ENCODE measurements at places on chromosomes 16 and 17.
A peak's percentile ranks its signal among the peaks of the same experiment; 100 is the strongest.

DNA sequence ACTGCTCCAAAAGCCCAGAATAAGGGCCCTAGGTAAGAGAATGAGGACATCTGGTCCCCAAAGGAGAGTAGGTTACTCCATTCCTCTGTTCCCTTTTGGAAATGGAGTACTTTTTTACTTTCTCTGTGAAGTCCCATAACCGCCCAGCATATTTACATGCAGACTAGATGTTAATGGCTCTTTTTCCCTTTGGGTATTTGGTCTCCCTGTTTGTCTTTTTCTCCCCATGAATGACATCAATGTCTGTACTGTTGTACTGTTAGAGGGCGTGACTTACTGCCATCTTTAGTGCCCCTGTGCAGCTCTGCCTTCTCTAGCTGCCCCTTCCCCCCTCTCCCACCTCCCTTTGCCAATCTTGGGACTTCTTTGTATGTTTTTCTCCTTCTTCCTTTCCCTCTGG, 19.0 kb downstream of the GPR179 start:
- no peak for DNase-seq

GRCh38 chr17:37714897-37715296, 30.0 kb downstream of the HNF1B start:
- DNase-seq = no peak

DNA sequence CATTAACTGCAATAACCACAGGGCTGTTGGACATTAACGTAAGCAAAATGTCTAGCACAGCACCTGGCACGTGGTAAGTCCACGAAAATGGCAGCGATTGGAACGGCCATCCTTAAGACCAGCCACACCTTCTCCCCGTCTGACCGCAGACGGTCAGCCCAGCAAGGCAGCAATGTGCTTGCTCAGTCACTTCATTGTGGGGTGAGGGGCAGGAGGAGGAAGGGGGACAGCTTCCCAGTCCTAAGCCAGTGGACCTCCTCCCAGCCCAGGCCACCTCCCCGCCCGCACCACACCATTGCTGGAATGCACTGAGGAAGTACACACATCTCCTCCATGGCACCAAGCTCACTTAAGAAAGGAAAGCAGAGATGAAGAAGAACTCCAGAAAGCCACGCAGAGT, 8.6 kb upstream of the MYLK3 start:
- no peak for DNase-seq

DNA sequence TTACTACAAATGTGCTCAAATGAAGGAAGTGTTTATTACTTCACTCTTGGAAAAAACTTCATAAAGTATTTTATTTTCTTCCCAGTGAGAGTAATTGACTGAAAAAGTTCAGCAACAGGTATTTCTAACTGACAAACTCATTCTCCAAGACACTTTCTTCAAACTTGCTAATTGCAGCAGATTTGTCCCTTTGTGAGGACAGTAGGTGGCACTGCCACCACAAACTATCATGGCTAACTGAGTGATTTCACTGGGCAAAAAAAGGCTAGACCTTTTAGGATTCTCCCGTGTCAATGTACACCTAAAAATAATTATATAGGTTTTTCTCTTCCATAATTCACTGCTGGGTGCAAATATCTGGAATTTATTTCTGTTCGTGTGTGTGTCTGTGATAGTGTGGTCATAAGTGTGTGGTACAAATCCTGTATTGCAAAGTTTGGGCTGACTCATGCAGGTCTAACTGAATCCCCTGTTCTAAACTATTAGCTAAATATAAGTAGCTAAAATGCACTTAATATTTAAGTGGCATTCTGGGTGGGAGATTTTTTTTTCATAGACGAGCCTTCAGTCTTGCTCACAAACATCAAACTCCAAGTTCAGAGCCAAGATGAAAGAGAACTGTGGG, 3.9 kb downstream of the HS3ST3A1 start:
- DNase-seq = no peak

DNA sequence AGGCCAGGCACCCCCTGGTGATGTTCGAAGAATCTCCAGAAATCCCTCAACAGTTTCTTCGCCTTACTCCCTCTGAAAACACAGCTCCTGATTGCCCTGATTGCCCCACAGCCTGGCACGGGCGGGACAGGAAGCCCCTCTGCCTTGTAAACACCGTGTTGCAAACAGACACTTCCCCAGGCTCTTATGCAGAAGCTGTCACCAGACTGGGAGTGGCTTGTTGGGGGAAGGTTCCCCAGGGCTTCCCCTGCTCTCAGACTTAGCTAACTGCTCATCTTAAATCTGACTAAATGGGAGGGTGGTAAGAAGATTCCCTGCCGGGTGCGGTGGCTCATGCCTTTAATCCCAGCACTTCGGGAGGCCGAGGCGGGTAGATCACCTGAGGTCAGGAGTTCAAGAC, 11.2 kb downstream of the PIK3R5 start:
- no peak for DNase-seq

GRCh38 chr16:3874242-3874641, 6.3 kb downstream of the CREBBP start:
- no peak for DNase-seq

DNA sequence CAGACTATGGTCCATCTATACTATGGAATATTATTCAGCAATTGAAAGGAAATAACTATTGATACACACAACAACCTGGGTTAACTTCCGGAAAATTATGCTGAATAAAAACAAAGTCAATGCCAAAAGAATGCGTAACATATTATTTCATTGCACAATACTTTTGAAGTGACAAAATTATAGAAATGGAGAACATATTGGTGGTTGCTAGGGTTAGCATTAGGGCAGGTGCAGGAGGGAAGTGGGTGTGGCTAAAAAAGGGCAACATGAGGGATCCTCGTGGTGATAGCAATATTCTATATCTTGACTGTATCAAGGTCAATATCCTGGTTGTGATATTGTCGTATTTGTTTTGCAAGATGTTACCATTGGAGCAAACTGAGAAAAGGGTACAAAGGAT, 34.9 kb downstream of the PIK3R5 start:
- DNase-seq = no peak

DNA sequence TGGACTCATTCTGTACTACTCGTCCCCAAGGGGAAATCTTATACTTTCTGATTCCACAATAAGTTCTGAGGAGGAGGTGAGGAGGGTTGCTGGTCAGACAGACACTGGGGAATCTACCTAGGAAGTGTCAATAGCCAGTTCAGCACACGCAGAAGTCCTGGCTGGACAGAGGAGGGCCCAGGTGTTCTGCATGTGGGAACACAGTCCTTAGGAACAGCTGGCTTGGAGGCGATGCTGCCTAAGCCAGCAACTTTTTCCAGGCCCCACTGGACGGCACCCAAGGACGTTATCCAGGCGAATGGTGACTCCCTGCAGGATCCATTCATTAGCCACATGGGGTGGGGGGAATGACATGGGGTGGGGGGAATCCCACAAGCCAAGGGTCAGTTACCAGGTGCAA, 29.9 kb upstream of the WFIKKN2 start:
- no peak for DNase-seq

DNA sequence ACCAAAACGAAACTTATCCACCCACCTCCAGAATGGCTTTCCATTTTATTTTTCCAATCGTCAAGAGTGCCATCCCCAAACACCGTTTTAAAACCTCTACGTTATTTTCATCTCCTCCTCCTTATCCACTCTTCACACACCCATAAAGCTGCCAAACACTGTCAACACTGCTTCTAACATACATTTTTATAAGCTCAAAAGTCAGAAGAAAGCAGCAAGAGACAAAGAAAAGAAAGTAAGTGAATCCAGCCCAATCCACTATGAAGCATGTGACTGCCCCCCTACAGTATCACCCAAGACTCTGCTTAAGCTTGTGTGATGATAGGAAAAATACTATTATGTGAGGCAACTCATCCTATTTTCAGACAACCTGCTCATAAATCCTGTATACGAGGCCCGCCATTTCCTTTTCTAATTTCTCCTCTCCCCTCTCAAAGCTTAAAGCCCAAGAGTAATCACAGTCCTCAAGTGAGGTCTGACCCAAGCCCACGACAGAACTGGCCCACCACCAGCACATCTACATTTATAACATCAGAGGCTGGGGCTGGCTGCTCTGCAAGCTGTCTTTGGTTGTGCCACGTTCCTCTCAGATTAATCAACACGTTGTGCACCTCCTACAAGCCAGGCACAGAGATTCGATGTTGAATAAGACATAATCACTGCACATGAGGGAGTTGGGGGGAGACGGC, 16.3 kb downstream of the USP31 start:
- no peak for DNase-seq

GRCh38 chr16:86031141-86031678, 132.2 kb downstream of the IRF8 start:
- no peak for DNase-seq

DNA sequence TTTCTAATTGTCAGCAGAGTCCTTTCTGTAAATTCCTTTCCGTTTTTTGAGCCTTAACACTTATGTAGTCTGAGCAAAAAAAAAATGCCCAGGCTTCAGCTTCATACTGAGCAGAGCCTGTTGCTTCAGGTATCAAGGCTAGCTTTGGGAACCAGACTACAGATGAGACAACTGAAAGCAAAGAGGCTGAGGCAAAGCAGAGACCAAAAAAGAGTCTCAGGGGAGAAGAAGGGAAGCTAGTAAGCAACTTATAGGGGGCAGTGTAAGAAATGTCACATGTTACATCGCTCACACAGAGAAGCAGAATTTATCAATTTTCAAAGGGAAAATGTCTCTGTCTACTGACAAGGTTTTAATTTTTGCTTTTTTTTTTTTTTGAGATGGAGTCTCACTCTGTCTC, 3.3 kb downstream of the HASPIN start:
- DNase-seq = no peak

GRCh38 chr17:51373489-51374152, 113.3 kb downstream of the UTP18 start:
- no peak for DNase-seq

GRCh38 chr17:17347234-17347955, 44.2 kb downstream of the NT5M start:
- DNase-seq = no peak

DNA sequence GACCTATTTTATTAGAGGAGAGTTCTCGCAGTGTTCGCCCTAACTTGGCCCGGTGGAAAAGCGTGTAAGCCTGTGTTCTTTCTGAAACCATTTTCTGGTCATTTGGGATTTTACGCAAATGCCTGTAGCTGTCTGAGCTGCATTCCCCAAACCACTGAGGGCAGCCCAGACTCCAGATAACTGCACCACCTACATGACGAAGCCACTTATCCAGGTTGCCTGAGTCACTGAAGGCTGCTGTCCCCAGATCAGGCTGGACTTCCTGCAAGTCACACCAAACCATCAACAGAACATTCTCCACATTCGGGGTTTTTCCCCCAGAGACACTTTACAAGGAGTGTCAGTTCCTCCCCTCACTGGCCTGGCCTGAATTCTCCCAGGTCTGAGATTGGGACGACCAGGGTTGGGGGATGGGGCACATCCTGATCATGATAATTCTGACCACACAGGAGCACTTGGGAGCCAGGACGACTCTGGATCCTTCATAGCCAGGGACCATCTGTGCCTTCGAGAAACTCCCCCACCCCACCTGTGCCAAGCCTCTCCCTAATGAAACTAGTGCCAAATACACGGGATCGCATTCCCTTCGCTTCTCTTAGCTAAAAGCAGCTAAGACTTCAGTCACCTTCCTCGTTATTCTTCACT, 2.3 kb downstream of the RPRML start:
- no peak for DNase-seq

DNA sequence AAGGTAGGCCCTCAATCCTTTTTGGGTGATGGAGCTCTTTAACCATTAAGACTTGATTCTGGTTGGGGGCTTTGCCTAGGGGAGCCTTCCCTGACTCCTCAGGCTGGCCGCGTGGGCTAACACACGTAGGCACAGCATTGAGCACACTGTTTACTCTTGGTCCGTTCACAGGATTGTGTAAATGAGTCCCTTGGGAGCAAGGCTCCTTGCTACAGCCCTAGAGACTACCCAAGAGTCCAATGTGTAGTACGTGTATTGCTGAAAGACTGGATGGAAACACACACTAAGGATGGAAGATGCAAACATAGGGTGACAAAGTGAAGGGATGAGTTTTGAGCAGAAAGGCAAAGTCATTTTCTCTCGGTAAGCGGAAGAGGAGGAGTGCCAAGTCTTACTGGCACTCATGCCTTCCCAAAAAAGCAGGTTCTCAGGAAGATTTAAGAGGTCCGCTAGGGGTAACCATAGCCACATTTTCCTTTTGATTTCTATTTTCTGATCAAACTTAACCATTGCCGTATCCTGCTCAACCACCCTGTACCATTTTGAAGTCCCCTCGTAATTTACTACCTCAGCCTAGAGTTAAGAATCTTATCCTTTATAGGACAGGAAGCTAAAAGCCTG, 911 bp upstream of the ITGA2B start:
- no peak for DNase-seq

DNA sequence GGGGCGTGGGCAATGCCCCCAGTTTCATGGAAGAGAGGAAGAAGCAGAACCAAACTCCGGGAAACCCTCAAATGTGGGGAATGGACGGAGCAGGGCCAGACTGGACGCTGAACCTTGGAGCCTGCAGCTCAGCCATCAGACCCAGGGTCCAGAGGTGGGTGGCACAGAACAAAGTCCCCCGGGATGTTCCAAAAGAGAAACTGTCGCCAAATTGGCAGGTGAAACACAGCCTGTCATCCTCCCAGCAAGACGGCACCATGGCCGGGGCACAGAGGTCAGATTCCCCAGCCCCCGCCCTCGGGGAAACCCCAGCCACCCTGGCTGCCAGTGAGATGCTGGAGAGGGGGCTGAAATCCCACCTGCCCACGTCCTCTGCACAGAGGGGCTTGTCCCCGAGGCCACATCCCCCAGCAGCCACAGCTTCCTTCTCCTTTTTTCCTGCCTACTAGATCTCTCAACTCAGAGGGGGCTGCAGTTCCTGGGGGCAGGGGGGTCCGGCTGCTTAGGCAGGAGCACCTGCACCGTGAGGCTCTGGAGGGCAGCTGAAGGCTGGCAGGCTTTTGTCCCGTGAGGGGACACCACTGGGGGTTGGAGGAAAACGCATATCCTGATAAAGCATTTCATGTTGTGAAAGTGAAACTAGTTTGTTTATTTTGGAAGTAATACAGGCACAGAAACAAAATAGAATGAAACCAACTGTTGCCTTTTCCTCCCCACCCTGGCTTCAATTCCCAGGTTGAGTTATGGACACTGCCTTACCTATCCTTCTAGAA, 1.2 kb upstream of the SECTM1 start:
- DNase-seq = no peak

GRCh38 chr16:88301886-88302285, 80.9 kb upstream of the ZNF469 start:
- DNase-seq = no peak

- DNase-seq = no peak
Measured at GRCh38 chr17:19348081-19348650, 14.4 kb downstream of the B9D1 start.

- peak; percentile 48 for DNase-seq
Measured at GRCh38 chr17:42132941-42133340, 10.3 kb downstream of the HSPB9 start.

DNA sequence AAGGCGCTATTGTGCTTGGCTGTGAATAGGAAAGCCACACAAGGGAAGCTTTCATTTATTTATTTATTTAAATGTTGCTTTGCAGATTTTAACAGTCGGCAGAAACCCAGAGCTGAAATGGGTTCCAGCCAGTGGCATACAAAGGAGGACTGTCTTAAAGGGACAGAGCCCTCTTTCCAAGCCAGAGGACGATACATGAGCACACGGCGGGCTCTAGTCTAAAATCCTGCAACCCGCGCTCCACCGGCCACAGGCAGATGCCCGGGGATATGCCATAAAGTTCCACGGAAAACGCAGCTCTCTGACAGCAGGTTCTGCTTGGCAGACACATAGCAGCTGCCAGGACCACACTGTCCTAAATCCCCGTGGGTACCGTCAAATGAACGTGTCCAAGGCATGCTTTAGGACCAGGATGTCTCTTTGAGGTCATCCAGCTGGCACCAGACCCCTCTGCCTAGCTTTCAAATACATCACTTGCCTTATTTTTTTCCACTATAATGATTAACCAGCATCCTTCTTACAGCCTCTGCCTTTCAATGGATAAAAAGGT, 64.6 kb downstream of the CYTH1 start:
- peak; percentile 46 for DNase-seq

Measured in NCI-H510A (cell line).